ENCODE measurements at places on chromosomes 1 and 21.

DNA sequence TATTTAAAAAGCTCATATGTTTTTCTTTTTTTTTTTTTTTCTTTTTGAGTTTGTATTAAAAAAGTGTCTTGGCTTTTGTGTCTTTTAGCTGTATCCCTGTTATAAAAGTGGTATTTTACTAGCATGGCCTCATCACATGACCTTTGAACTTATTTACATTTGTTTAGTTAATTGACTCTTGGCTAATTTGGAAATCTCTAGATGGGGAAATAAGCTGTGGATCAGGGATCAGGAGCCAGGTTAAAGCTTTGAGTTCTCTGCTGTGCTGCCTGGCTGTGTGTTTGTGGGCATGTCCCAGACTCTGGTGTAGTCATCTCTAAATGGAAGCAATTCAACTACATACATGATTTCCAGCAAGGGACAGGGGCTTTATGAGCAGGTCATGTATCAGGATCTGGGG is 56.5 kb downstream of the HHAT start:
- no peak for DNase-seq

DNA sequence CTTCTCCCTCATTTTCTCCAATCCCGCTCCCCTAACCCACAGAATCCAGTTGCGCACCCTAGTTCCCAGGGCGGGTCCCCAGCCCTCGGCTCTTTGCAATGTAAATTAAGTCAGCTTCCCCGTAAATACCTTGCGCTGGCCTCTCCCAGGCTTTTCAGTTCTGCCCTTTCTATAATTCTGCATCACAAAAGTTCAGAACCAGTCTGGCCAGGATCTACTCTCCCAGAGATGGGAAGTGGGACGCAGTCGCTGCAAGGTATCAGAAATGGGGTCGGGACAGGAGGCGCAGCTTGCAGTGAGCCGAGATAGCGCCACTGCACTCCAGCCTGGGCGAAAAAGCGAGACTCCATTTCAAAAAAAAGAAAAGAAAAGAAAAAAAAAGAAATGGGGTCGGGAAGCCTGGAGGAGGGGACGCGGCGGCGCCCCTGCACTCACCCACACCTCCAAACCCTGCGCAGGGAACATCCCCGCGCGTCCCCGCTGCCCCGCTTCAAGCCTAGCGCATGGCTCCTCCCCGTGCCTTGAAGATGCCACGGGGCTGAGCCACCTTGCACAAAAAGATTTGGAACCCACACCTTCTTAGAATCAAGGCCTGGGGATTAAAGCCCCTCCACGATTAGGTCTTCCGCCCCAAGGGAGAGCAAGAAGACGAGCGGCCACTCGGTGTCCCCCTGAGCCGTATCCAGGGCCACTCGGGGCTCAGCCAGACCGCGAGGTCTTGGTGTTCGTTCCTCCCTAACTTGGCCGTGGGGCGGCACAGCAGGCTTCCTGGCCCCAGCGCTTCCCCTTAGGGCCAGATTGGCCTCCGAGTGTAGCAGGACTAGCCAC is 27.2 kb upstream of the ITLN2 start:
- DNase-seq, result no peak

DNA sequence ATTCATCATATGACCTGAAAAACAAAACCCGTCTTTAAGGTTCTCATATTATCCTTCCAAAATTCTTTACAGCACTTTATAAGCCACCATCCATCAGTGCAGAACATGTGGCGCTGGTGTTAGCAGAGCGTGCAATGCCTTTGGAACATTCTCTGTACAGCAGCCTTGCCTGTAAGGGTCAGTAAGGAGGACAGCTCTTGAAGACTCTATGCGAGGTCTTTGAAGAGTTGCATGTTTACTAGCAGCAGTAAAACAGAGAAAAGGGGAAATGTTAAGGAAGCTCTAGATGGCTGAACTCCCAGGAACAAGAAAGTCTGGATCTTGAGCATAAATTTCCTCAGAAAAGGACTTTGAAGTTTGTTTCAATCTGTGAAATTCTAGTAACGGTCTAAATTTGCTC is 365.6 kb downstream of the DUSP10 start:
- no peak for DNase-seq

DNA sequence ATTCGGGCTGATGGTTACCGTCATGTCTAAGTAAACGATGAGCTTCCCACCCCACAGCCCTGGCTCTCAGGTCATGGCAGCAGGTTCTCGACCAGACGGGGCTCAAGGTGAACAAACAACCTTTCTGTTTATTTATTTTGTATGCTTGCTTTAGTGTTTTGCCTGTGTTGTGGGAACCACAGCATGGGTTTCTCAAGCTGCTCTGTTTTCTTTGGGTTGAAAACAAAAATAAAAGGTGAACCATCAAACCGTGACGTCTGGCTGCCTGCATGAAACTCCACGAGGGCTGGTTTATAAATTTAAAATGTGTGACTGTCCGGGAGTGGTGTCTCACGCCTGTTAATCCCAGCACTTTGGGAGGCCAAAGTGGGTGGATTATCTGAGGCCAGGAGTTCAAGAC is 28.0 kb downstream of the TMEM51 start:
- no peak for DNase-seq

- no peak for DNase-seq
Measured at GRCh38 chr21:30193201-30193600, 22.7 kb downstream of the CLDN8 start.

DNA sequence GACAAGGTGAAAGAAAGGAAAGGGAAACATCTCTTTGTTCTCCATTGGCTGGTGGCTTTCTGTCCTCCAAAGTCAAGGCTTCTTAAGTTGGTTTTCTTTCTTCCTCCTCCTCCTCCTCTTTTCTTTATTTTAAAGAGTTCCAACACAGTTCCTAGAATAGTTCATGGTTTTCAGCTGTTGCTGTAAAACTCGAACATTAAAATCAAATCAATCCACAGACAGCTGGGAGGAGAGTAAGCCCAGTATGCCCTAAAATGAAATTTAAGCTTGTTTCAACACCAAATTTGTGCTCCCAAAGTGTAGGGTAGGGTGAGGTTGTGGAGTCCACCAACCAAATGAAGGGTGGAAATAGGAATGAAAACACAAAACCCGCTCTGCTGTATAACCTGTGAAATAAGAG is 10.5 kb upstream of the CPLANE2 start:
- no peak for DNase-seq

- DNase-seq, result no peak
Measured at GRCh38 chr1:232992227-232992626, 41.8 kb downstream of the NTPCR start.

- peak; percentile 43 for DNase-seq
Measured at GRCh38 chr1:231584117-231584516, 42.5 kb upstream of the DISC1 start.

- peak; percentile 98 for DNase-seq
Measured at GRCh38 chr1:58755468-58755872, 28.4 kb downstream of the JUN start.

DNA sequence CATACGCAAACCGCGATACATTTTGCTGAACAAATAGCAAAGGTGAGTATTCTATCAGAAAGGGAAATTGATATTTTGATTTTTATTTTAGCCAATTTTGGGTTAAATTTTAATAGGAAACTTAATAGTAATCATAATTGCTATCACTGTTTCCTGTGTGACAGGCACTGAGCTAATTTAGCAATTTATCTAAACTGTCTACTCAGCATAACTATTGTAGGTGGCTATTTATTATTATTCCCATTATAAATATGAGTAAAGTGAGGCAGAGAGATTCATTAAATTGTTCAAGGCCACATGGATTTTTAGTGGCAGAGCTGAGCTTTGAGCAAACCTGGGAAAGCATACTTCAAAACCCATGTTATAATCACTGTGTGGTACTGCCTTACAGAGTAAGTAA is 21.1 kb downstream of the RTCA start:
- no peak for DNase-seq

All from fibroblast of skin of left biceps (primary cell).